ENCODE measurements at places on chromosomes 2 and 18.
A peak's percentile ranks its signal among the peaks of the same experiment; 100 is the strongest.

DNA sequence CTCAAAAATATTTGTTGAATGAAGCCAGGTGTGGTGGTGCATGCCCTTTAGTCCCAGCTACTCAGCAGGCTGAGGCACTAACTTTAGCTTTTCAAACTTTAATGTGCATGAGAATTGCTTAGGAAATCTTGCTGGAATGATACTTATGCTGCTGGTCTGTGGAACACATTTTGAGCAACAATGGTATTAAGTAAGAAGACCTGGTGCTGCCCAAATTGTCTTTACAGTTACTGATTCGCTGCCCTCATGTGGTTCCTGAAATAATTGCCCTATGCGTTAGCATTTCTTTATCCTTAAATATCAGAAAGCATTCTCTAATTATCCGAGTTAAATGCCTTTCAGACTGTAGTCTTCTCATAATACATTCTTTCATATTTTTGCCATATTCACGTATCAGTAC, 76.0 kb upstream of the SESTD1 start:
- DNase-seq: no peak

GRCh38 chr18:30639361-30639760, 403.2 kb downstream of the DSC3 start:
- DNase-seq: no peak

DNA sequence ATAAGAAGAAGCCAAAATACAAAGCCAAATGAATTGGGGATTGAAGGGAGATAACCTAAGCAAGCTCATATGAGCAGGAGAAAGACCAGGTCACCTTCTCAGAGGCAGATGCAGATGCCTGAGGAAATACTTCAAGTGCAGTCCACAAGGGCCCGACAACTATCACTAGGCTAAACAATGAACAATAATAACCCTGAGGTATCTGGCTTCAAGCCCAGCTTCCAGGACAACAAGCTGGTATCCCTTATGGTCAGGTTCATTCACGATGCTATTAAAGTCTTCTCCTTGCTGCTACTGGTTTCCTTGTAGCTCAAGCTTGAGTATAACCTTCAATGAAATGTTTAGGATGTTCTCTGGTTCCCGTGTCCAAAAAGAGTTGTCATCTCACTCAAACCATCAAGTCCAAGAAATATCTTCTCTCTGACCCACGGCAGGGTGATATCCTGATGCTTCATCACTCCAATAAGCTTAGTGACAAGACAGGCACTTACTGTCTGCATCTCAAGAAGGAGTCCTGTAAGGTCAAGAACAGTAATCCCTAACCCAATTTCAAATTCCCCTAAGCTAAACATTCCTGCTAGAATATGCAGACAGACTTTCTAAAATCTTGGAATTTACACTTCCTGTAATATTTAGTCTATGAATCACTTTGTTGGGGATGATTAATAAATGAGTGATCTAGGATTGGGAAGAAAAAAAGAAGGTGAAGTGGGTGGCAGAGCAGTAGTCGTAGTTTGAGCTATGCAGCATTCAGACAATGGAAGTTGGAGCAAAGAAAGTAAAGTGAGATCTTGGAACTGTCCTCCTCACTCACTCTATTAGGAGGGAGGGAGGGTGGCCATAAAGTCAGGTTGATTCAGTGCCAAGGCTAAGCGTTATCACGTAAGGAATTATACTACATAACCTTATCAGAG, 33.1 kb downstream of the CHN1 start:
- DNase-seq: no peak

DNA sequence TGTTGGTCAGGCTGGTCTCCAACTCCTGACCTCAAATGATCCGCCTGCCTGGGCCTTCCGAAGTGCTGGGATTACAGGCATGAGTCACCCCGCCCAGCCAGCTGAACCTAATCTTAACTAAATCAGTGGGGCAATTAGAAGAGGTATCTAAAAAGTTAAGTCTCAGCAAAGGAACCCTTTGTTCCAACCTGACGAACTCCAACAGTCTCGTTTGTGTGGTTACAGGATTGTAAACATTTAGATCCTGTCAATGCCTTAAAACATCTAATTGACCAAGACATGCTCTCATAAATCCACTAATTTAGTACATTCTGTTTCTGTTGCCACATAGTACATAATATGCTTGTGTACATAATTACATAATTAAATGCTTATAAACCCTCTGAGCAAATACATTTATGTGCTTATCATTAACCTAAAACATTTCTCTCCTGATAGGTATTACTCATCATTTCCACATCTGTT, 31.1 kb upstream of the STK39 start:
- no peak for DNase-seq

- DNase-seq: no peak
Observed at GRCh38 chr18:44626807-44627206, 53.9 kb upstream of the SETBP1 start.

GRCh38 chr2:149421791-149422190, 91.4 kb downstream of the LYPD6 start:
- DNase-seq: no peak

DNA sequence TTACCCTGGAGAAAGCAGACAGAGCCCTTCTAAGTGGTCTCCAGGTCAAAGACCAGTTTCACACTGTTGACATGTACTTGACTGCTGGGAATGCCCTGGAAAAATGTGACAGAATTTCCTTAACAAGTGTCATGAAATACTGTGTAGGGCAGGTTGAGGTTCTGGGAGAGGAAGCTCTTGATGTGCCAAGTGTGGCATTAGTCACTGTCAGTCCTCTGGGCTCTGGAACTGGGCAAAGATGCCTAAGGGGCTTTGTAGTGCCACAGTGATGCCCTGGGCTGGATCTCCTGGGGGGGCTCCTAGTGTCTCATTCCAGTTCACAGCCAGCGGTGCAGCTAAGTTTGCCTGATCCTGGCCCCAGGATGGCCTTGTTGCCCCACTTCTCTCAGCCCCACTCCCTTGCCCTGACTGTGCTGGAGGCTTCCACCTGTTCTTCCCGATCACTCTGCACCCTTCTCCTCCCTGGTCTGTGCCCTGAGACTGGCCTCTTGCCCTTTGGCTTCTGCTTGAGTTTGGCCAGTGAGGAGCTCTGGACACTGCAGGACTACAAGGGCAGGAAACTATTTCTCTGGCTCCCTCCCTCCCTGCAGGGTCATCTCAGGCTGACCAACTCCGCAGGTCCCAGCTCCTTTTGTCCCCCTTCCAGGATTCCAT, 27.0 kb upstream of the FAM124B start:
- no peak for DNase-seq

DNA sequence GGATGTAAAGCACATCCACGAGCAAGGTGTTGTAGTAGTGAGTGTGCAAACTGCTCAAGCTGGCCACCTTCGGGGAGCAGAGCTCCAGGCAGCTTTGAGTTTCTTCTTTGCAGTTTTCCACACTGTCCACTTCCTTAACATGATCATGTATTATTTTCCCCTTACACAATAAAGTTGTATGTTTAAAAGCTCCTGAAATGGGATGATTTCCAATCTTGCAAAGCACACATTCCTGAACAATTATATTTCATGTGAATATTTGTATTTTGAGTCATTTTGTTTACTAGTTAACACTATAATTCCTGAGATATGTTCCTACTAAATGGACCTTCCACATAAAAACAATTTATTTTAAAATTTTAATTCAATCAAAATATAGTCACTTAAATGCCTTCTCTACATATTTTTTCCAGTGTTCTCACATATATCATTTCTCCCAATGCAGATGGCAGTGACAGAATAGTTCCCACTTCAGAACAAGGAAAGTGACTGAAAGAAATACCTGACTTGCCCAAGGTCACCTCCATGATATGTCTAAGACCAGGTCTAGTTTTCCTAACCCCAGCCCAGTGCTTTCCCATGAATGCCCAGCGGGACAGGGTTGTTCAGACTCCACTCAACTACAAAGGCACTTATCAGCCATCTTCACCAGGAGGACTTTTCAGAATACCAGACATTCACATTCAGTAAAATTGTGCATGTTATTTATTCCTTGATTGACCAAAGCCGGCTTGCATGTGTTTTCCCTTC, 5.5 kb downstream of the CYB5A start:
- DNase-seq: no peak

DNA sequence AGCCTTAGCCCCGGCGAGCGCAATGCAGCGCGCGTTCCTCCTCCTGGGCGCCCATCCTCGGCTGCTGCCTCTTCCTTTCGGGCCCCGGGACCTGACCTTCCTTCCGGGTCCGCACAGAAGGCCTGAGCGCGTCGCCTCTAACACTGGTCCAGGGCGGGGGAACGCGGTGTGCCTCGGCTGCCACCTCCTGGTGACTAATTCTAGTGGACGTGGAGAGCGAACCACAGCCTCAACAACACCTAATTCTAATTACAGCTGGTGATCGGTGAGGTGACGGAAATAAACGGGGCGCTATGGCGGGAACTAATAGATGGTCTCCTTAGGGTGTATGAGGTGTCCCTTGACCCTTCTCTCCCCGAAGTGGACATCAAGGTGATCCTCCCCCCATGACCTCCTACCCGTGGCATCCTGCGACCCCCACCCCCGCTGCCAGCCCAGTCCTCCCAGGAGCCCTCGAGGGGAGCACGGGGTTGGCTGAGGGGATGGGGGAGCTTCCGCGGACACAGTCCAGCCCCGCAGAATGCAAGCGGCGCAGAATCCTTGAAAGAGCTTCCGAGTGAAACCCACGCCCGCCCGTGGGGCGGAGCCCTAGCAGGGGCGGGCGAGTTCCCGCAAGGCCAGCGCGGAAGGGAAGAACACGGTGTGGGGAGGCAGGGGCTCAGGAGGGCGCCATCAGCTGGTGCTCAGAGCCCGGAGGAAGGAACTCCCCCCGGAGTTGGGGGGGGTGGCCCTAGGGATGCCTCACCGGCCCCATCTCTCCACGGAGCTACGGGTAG, 12.8 kb upstream of the HMSD start:
- DNase-seq: peak; percentile 63

DNA sequence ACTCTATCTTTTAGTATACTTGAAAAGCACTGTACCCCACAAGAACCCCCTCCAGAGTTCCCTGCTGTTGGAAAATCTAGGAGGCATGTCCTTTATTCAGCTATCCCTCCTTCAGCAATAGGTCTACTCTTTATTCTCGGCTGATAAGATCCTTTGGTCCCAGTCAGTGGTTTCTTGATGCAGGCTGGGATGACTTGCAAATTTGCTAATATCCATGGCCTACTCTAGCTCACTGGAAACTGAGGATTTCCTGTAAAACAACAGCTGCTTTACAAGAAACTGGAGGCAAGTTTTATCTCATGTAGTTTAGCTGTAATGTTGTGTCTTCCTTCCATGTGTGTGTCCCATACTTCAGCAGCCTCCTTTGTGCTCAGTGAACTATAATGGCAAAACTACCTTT, 183.9 kb upstream of the SCN7A start:
- DNase-seq: no peak

DNA sequence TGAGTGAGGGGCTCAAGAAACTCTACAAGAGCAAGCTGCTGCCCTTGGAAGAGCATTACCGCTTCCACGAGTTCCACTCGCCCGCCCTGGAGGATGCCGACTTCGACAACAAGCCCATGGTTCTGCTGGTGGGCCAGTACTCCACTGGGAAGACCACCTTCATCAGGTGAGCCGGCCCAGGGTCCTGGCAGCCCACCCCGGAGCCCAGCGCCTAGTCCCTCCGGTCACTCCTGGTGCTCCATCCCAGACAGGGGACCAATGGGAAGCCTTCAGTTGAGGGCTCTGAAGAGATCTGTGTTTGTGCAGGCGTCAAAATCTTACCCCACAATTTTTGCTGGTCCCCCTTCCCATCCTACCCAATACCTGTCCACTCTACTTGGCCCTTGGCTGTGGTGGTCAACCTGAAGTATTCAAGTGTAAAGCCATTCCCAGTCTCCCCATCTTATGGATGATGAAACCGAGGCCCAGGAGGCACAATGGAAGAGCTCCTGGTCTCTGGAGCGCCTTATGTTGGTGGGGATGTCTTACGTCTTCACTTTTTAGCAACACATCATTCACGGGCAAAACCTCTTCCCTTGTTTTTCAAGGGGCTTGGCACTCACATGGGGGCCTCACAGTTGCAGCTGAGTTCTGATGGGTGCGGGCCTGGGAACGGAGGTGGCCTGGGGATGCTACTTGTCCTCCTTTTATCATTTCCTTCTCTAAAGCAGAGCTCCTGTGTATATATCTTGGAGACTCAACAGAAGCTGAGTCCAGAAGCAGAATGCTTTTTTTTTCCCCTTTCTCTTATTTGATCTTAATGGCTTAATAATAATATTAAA, 941 bp downstream of the EHD3 start:
- DNase-seq: no peak
